ENCODE measurements at places on chromosomes 5 and 9.

DNA sequence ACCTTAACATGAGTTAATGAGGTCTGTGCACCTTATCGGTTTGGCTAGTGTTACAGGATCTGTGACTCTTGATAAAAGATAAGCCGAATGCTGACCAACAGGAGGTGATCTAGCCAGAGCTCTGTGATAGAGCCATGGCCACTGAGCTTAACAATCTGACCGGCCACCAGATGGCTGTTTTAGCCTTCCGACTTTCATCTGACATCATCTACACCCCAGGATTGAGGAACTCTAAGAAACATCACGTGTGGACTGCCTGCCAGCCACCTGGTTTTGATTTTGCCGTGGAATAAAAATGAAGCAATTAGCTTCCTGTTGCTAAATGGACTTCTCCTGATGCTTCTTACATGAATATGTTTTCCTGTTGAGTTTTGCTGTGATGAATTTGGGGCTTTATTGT, 281.3 kb downstream of the CEMIP2 start:
- DNase-seq = no peak

GRCh38 chr5:181114844-181115778, 15.9 kb downstream of the OR2V1 start:
- no peak for DNase-seq

- no peak for DNase-seq
These were observed 36.4 kb downstream of the ZNF366 start for GRCh38 chr5:72470826-72471225.

- peak; percentile 1 for DNase-seq
These were observed 696.2 kb upstream of the COX7C start for GRCh38 chr5:85921590-85921989.

- no peak for DNase-seq
These were observed 42.6 kb downstream of the RGS3 start for GRCh38 chr9:113506090-113506589.

- no peak for DNase-seq
These were observed 39.3 kb upstream of the DAB2 start for GRCh38 chr5:39464088-39464487.

- DNase-seq = no peak
These were observed 1.9 kb upstream of the FBXO38 start for GRCh38 chr5:148381906-148382305.

DNA sequence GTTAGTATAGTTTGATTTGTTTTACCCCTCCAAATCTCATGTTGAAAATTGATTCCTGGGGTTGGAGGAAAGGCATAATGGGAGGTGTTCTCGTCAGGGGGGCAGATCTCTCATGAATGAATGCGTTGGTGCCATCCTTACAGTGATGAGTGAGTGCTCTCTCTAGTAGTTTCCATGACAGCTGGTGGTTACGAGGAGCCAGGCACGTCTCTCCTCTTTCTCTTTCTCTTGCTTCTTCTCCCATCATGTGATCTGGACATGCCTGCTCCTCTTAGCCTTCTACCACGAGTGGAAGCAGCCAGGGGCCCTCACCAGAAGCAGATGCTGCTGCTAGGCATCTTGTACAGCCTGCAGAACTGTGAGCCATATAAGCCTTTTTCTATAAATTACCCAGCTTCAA, 454.1 kb downstream of the EFNA5 start:
- DNase-seq = no peak
